Fibroblast of skin of right biceps (primary cell): ENCODE measurements at places on chromosomes 11 and 22.

- no peak for DNase-seq
Observed at GRCh38 chr22:37677493-37677974, 2.1 kb downstream of the LGALS1 start.

GRCh38 chr11:76232026-76232665, 25.8 kb upstream of the WNT11 start:
- no peak for DNase-seq

DNA sequence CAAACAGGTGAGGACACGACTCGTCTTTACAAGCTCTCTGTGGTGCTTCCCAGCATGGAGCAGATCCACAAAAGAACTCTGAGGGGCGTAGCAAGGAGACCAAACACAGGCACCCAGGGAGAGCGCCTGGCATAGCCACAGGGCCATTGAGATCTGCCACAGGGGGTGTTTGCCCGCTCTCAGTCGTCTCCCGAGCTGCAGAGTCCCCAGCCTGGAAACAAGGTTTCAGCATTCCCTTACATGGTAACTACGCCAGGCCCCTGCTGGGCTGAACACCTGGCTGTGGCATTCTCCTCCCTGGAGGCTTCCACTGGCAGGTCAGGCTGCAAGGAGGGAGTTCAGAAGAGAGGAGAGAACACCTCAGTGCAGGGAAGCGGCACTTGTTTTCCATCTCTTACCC, 962.1 kb downstream of the NTM start:
- DNase-seq: no peak

- no peak for DNase-seq
Observed at GRCh38 chr11:119726585-119727522, 2.1 kb downstream of the NECTIN1 start.

DNA sequence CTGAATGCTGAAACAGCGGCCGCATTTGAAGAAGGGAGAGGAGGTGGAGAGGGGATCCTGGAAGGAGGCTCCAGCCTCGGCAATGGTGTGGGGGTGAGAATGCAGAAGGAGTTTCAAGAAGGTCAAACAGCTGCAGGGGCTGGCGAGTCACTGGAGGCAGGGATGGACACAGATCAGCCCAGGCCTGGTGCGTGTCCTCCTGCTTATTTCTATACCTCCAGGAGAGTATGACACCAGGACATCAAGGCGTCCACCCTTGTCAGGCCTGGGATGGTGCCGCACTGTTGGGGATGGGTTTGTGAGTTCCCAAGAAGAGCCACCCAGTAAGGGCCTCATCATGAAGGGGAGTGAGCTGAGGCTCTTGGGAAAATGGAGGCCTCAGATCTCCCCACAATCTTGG, 23.1 kb downstream of the IGLL1 start:
- no peak for DNase-seq

DNA sequence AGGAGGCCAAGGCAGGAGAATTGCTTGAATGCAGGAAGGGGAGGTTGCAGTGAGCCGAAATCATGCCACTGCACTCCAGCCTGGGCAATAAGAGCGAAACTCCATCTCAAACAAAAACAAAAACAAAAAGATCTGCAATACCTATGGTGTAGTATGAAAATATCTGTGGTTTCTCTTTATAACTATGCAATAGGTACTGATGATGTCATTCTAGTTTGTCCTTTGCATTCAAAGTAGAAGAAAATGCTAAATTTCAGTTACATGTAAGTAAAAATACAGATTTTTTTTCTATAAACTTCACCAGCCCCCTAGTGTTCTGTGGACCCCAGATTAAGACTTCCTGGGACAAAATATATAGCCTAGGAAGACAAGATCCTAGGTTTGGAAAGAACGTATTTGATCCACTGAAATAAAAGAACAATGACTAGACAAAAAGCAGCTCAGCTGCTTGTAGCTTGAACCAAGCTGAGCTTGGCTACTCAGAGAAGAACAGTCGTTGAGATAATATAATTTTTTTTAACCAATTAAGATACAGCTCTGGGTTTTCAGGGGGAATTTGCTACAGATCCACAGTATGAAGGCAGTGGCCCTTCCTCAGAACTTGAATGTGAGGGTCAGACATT, 2.8 kb upstream of the HBE1 start:
- no peak for DNase-seq

- DNase-seq: no peak
Observed at GRCh38 chr11:105078283-105078682, 33.1 kb upstream of the CARD16 start.

DNA sequence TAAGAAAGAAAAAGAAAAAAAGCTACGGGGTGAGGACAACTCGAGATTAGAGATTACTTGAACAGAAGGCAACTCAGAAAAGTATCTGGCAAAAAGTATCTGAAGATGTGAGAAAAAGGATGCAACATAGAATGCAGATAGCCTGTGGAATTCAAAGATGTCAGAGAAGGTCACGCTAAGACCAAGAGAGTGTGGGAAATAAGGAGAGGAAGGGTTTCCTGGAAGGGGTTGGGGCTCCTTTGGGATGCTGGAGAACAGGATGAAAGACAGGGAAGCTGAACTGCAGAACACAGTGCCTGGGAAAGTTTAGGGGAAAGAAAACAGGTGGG, 1.2 kb downstream of the GUCY1A2 start:
- peak; percentile 26 for DNase-seq

DNA sequence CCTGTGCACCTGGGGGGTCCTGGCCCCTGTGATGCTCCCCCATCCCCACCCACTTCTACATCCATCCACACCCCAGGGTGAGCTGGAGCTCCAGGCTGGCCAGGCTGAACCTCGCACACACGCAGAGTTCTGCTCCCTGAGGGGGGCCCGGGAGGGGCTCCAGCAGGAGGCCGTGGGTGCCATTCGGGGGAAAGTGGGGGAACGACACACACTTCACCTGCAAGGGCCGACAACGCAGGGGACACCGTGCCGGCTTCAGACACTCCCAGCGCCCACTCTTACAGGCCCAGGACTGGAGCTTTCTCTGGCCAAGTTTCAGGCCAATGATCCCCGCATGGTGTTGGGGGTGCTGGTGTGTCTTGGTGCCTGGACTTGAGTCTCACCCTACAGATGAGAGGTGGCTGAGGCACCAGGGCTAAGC, 20.0 kb upstream of the TALDO1 start:
- DNase-seq: no peak

GRCh38 chr11:9740202-9740883, 76.5 kb downstream of the SWAP70 start:
- no peak for DNase-seq

DNA sequence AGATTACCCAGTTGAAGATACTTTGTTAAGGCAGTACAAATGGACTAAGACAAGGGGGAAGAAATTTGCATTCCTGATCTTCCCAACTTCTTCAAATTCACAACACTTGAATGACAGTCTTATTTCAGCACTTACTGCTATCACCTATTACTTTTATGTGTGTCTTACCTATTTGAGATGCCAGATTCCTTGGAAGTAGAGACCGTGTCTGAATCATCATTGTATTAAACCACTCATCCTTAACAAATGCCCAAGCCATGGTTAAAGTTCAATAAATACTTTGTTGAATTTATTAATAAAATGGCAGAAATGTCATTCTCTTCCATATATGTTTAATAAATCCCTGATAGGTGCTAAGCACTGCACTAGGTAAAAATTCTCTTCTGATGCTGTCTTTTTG, 18.3 kb downstream of the SC5D start:
- DNase-seq: no peak

DNA sequence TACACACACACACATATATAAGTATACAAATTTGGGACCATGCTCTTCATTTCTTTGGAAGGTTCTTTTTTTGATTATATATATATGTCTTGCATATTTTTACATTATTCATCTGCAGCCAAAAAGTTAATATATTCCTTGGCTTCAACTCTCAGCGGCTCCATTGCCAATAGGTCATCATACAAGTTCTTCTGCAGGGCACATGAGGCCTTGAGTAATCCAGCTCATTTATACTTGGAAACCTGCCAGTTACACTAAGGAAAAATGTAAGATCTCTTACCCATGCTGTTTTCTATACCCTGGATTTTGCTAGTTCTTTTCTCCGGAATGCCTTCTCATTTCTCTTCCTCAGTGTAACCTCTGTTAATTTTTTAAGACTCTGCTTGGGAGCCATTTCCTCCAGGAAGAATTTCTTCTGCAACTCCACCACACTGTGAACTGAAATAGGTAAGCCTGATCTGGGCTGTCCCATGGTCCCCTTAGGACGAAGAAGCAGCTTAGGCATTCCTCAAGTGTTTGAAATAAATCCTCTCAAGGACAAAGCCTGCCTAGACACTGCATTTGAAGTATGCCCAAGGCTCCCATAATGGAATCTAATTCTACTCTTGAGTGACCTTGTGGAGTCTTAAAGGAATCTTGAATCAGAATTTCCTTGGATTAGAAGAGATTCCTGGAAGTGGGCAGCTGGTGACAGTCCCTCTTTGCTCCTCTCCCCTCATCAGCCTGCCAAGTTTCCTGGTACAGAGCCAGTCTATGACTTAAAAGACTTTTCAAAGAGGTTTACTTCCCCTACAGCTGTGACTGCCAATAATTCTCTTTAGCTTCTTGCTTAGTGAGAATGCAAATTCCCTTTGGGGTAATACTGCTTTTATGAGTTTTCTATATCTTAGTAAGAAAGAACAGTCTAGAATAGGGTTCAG, 182.8 kb downstream of the C11orf87 start:
- DNase-seq: peak; percentile 50

GRCh38 chr11:114496915-114497314, 57.6 kb downstream of the REXO2 start:
- no peak for DNase-seq

DNA sequence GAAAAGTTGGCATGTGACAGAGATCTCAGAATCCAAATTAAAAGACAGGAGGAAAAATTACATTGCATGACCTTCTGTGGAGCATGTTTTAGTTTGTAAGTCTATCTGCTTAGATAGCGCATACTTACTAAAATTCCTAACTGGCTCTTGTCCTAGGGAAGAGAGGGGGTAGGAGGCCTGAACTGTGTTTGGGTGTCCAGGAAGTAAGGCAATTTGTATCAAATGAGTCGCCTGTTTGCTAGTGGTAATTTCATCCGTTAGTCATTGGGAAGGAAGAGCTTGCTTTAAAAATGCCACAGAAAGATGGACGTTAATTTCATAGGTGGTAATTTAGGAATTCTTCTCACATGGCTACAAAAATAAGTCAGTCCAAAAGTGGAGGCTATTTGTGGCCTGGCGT, 18.5 kb downstream of the GRK3 start:
- peak; percentile 76 for DNase-seq

GRCh38 chr11:60040109-60040508, at the start of gene OOSP2:
OOSP2 (plus strand) TSS chr11:60040409; CDS start chr11:60040460, 51 bp downstream.
- no peak for DNase-seq

- peak; percentile 18 for DNase-seq
Observed at GRCh38 chr11:70307176-70307575, 36.7 kb downstream of the PPFIA1 start.

DNA sequence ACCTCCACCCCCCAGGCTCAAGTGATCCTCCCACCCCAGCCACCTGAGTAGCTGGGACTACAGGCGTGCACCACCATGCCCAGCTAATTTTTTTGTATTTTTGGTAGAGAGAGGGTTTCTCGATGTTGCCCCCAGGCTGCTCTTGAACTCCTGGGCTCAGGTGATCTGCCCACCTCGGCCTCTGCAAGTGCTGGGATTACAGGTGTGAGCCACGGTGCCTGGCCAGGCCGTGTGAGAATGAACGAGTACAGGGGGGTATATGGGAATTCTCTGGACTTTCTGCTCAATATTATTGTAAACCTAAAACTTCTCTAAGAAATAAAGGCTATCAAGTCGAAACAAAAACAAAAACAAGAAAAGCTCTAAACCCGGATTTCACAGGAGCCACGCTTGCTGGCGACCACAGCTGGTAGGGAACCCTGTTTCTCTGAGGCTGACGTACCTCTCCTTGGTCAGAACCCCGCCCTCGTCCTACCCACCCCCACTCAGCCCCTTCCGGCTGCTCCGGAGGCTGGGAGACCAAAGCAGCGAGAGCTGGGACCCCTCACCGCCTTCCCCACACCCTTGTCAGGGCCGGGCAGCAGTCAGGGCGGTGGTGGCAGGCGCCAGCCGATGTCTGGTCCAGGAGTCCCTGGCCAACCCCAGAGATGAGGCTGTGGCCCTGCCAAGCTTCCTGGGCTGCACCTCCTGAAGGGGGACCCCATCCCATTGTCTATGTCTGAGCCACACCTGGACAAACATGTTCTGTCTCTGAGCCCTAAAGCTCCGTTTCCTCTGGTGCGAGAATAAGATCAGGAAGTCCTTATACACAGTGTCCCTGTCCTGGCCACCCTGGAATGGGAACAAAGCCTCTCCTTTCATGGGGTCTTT, 52.1 kb downstream of the LINC01488 start:
- no peak for DNase-seq

DNA sequence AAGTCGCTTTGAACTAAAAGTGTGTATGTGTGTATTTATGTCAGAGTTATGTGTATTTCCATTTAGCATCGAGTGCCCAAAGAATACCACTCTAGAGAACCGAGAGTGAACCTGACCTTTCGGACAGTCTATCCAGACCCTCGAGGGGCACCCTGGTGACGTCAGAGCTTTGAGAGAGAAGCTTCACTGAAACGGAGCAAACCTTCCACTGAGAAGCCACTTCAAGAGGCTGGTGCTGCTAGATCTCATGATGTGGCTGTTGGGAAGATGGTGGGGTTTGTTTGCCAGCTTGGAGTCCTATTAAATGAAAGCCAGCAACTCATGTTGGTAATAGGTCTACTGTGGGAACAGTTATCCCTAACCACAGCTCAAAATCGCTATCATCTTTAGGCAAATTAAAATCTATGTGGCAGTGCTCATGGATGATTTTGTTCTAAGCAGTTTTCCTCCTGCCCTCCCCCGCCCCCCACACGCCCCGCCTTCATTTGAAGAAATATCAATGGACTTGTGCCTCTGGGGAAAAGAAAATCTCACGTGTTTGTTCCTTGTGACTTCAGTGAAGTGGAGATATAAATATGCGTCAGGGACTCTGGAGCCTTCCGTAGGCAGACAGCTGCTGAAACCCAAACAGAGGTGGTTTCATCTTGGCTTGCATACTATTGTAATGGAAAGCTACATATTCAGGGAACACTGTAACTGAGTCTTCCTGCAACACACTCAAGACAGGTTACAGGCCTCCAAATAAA, 22.4 kb upstream of the C11orf96 start:
- DNase-seq: no peak

DNA sequence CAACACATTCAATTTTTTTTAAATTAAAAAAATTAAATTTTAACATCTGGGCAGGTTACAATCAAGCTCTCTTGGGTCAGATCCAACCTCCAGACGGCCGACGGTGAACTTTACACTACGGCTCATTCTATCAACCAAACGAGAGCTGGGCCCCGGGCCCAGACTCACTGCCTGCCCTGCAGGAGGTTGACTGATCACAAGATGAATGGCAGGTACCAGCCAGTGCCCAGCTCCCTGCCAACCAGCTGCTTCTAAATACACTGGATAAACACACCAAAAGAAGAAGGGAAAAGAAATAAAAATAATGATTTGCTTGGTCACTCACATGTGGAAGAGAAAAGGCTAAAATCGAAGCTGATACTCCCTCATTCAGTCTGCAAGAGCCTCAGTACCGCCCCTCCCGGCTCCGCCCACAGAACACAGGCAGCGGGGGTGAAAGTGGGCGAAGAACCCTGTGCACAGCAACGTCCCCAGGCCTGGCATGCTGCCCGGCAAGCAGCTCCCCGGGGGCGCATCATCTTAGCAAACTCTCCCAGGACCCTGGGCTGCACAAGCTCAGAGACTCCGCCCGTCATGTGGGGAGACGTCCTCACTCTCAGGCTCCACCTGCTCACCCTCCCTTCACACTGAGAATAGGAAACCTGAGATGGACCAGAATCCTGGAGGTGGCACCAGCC, 303.4 kb downstream of the SHANK2 start:
- no peak for DNase-seq
